ENCODE measurements at places on chromosomes 7 and 10.

DNA sequence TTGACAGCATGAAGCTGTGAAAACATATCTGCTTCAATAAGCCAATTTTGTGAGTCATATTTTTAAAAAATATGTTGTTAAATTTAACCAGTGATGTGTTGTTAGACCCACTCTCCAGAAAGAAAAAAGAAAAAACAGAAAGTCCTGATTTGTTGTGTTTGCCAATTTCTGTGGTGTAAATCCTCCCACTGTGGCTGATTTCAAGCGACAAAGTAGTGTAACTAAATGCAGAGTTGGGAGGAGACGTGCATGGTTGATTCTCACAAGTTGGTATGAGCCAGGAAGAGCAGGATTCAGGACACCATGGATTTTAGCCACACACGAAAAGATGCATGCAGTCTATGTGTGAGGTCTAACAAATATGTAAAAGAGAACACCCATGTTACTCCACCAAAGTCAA lies 139.1 kb downstream of the CCDC3 start:
- DNase-seq: no peak

- DNase-seq: no peak
These were observed 193.1 kb downstream of the PHTF2 start for GRCh38 chr7:77991656-77992055.

GRCh38 chr10:43981232-43981631 lies 332.6 kb upstream of the ZNF32 start:
- no peak for DNase-seq

GRCh38 chr10:67783606-67784294 lies 54.2 kb downstream of the DNAJC12 start:
- no peak for DNase-seq

DNA sequence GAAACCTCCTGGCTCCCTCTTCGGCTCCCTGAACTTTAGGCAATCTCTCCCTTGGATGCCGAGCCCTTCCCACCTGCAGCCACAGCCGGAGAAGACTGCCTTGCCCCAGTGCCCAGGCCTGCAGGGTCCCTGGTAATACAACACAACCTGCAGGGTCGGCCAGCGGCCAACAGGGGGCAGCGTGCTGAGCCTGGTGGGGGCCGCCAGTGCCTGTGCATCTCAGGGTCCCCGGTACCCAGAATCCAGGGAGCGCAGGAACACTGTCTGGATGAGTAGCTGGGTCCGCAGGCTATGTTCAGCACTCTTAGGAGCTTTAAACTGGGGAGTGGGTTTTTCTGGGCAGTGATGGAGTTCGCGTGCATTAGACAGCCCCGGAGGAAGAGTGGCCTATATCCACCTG lies 17.5 kb upstream of the C10orf71 start:
- no peak for DNase-seq

DNA sequence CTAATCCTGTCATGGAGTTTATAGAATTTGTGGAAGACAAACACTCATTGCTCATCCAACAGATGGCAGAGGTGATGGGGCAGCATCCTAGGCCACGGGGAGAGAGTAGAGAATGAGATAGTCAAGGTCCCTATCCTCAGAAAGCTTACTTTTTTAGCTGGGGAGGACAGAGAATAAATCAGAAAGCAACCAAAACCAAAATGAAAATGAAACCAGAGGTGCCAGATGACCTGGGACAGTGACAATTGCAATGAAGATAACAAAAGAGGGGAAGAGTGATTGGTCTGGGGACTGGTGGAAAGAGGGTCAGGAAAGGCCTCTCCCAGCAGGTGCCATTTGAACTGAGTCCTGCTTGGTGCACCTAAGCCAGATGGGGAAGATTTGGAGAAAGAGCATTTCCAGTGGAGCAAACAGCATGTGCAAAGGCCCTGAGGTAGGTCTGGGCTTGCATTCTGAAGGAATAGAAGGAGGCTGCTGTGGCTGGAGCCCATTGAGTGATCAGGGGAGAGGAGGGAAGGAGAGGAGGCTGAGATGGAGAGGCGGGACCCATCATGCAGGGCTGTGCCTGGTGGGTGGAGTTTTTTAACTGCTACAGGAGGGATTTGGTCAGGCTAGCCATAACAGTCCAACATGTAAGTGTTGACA lies 164.1 kb downstream of the RPS24 start:
- no peak for DNase-seq

Data from activated CD8-positive, alpha-beta memory T cell treated with anti-CD3 and anti-CD28 coated beads for 1 hour (primary cell).